Fibroblast of the aortic adventitia (primary cell): ENCODE measurements at places on chromosomes 3 and 15.
A peak's percentile ranks its signal among the peaks of the same experiment; 100 is the strongest.

GRCh38 chr3:171508206-171508605 is 48.0 kb upstream of the TNIK start:
- no peak for DNase-seq

- DNase-seq: peak; percentile 58
These were observed 17.8 kb downstream of the SMAD3 start for GRCh38 chr15:67083135-67083762.

- no peak for DNase-seq
These were observed 61.9 kb downstream of the NSMCE3 start for GRCh38 chr15:29207758-29208108.

- no peak for DNase-seq
These were observed 174.7 kb downstream of the UACA start for GRCh38 chr15:70588613-70589012.

GRCh38 chr15:100112061-100112420 is 229.7 kb downstream of the ADAMTS17 start:
- DNase-seq: no peak

- no peak for DNase-seq
These were observed 202.7 kb downstream of the TNIK start for GRCh38 chr3:171257251-171258203.

DNA sequence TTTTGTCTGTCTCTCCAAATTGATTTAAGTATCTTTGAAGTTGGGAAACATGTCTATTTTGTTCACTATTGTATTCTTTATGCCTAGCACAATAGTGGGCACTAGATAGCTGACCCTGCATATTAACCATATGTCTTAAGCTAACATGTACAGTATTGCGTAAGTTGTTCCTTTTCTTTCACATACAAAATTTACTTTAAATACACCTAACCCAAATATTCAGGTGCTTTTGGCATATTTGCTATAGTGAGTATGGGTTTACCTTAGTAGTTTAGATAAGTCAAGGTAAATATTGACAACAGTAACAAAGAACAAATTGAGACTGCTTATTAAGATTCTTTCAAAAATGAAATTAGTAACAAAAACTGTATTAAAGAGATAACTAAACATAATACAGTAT is 50.9 kb downstream of the NRG4 start:
- DNase-seq: no peak

- no peak for DNase-seq
These were observed 168.8 kb upstream of the CNTN4 start for GRCh38 chr3:1929788-1930414.

- no peak for DNase-seq
These were observed 50.8 kb upstream of the PLAAT1 start for GRCh38 chr3:193190146-193190786.

DNA sequence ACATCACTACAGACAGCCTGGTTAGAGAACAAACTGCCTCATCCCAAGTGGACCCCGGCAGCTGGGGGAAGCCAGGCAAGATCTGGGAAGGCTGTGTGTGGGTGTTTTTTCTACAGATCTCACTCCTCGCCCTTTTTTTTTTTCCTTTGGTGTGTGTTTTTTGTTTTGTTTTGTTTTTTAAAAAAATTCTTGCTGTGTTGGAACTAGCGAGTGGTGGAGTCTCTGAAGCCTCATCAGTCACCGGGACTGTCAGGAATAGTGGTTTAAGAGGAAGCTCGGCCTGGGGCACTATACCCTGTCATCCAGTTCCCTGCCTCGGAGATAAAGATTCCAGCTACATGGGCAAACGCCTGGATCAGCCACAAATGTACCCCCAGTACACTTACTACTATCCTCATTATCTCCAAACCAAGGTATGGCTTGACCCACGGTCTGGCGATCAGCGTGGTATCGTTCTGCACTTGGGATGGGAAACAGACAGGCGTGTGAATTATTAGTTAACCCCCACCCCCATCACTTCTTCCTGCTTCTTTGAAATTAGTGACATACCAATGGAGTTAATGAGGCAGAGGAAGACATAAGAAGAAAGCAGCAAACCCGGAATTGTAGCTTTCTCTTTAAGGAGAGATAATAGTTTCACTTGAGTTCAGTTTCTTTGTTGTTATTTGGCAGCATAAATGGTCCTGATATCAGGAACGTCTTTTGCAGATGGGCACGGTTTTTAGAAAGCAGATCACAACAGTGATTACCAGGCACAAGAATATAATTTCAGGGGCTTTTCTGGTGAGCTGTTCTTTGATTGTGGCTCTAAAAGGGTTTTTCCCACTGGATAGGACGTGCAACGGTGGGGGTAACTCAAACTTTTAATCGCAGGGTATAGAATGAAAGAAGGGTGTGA is 722 bp downstream of the RBMS3 start:
- peak; percentile 63 for DNase-seq

- DNase-seq: peak; percentile 76
These were observed 18.9 kb upstream of the COPG1 start for GRCh38 chr3:129230311-129231019.

GRCh38 chr3:149844091-149844490 is 31.1 kb downstream of the RNF13 start:
- DNase-seq: no peak

GRCh38 chr15:71880276-71880675 is 69.9 kb downstream of the NR2E3 start:
- DNase-seq: no peak

DNA sequence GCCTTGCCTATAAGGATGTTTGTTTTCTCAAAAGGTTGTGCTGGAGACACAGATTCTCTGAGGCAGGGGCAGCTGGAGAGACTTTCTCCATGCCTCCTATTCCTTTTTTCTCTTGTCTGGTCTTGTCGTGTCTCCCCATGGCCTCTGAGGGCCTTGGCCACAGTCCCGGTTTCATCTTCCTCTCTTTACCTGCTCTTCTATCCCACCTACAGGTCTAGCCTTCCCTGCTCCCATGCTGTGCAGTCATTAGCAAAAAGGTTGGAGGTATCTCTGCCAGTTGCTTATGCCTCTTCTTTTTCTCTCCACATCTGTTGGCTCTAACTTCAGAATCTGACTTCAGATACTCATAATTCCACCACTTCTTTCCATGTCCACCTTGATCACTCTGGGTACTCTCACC is 191.1 kb downstream of the IL20RB start:
- no peak for DNase-seq

DNA sequence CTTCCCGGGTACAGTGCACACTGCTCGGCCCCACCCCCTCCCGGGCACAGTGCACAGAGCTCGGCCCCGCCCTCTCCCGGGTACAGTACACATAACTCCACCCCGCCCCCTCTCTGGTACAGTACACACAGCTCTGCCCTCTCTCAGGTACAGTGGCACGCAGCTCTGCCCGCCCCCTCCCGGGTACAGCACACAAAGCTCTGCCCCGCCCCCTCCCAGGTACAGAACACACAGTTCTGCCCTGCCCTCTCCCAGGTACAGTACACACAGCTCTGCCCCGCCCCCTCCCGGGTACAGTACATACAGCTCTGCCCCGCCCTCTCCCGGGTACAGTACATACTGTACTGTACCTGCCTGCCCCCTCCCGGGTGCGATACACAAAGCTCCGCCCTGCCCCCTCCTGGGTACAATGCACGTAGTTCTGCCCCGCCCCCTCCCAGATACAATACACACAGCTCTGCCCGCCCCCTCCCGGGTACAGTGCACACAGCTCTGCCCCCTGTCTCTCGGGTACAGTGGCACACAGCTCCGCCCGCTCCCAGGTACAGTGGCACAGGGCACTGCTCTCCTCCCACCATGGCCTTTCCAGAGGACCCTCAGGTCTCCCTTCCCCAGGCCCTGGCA is 16.4 kb upstream of the PRR20G start:
- DNase-seq: no peak

- DNase-seq: peak; percentile 8
These were observed 81.1 kb downstream of the CCK start for GRCh38 chr3:42184651-42185443.

DNA sequence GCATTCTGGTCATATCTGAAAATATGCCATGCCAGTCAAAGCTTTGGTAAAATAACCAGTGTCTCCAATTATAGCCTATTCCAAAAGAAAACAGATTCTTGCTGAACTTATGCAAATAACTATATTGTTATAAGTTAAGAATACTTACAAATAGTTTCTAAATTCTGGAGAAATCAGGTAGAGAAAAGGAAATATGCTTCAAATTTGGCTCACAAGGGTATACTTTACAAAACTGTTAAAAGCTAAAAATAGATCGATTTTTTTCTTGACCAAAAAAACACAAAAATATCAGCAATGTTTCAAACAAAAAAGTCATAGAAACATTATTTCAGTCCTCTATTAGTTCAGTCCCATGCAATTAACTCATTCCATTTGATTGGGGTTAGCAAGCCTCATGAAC is 23.7 kb downstream of the SETMAR start:
- no peak for DNase-seq

DNA sequence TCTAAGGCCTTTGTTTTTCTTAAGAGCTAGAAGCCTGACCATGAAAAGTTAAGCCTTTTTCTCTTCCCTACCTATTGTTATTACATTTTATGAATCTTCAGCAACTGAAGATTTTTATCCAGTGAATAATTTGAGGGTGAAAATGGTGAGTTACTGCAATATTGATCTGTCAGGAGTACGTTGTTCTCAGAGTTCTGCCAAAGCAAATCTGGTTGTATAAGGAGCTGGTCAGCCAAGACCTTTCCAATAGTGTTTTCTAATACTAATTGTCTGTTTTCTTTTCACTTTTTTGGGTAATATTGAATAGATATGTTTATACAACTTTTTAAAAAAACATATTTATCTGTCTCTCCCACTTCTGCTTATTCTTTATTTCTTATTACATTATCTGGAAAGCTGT is 15.0 kb downstream of the SPTSSB start:
- no peak for DNase-seq

DNA sequence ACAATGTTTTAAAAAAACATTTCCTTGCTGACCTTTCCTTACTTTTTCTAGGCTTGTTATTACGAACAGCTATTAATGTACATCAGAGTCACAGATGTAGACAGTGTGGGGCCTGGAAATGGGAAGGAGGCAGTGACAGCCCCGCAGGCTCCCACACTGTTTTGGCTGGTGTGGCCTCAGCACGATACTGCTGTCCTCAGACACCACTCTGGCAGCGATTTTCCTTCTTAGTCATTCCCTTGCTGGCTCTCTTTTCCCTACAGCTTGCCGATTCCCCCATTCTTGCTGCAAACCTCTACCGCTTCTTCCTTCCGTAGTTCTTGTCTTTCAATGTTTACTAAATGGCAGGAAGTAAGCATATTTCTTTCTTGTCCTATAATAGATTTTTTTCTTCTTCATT is 113.1 kb downstream of the ABI3BP start:
- peak; percentile 46 for DNase-seq

DNA sequence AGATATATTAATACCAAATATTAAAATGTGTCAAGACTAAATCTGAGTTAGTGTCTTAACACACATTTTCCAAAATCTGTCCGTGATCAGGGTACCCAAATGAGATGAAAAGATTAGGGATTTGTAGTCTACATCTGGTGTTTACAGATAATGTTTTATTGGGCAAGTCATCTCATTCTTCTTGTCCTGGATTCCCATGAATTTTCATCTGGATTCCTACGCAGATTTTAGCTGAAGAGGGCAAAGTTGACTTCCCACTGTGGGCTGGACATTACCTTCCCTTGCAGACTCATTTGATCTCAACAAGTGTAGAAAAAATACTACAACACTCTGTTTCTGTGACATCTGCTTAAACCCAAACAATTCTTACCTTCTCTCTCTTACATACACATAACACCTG is 79.1 kb downstream of the CEP63 start:
- DNase-seq: no peak

DNA sequence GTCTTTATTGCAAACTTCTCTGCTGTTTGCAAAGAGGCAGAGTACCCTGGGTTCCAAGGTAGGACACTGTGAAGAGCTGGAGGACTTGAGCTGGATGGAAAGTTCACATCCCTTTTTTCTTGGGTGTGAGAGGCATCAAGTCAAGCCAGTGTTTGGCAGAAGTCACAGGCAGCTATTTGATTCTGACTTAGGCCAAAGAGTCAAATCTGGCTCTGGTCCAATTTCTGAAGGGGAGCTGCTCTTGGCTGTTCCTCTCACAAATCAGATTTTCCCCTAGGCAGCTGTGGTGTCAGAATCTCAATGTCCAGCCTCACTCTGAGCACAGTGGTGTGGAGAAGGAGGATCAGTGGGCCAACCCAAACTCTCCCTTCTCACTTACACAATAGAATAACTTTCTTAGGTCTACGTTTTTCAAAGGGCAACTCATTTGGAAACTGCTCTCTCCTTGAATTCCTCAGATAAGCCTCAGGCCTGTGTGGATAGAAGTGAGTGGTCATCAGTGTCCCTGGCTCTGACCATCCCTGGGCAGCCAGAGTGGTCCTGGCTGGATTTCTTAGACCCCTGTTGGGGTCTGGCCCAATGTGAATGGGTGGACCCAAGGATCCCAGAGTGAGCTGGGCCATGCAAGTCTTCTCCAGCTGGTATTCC is 18.2 kb upstream of the AMOTL2 start:
- DNase-seq: peak; percentile 95

- DNase-seq: no peak
These were observed 14.9 kb upstream of the TPM1 start for GRCh38 chr15:63027646-63028045.

- DNase-seq: no peak
These were observed 983.8 kb downstream of the SI start for GRCh38 chr3:164094546-164094945.

- DNase-seq: no peak
These were observed 38.4 kb upstream of the THBS1 start for GRCh38 chr15:39542385-39543065.

- DNase-seq: peak; percentile 95
These were observed 177.0 kb downstream of the ERC2 start for GRCh38 chr3:56291244-56291680.

DNA sequence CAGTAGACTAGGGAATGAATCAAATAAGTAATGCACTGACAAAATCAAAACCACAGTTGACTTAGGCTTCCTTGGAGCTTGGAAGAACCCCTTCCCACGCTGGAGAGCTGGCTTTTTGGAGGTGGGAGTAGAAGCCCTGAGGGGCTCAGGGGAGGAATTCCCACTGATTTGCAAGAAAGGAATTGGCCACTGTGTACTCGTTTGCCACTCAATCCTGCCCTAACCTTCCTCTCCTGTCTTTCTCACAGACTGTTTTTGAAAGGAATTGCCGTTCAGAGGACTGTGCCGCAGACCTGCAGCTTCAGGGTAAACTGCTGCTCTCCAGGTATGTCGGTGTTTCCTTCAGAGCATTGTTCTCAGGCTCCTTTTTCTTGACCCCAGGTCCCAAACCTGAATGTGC is 208.2 kb upstream of the CTDSPL start:
- no peak for DNase-seq

GRCh38 chr15:60328852-60329443 is 68.8 kb downstream of the ANXA2 start:
- peak; percentile 60 for DNase-seq

- DNase-seq: no peak
These were observed 44.0 kb upstream of the PCSK6 start for GRCh38 chr15:101533371-101534140.
